ENCODE measurements at places on chromosomes 6 and 20.

GRCh38 chr6:159308198-159308597, 139.0 kb downstream of the FNDC1 start:
- H3K27ac ChIP-seq = no peak overlapping the region
- H3K27me3 ChIP-seq = no peaks in the 10 kb centered on the region
- H3K4me3 ChIP-seq = no peak overlapping the region
- no peaks in the 10 kb centered on the region for H3K36me3 ChIP-seq
- DNase-seq = no peak

DNA sequence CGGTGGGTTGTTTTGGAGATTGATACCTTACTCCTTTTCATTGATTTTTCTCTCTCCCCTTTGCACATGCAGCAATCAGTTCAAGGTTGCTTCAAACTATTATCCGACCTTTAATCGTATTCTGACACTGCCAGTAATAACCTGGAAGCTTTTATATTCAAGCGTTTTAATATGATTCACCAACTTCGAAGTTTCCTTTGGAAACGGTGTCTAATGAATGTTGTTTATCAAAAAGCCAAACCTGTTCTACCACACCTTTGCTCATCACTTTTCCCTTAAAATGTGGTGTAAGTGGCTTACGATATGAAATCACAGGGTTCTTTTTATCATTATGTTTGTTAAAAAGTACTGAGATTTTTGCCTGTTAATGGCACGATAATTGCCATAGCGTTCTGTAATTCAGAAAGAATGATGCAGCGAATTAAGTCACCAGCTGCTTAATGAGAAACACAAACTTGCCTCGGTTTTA, 660 bp downstream of the STXBP5 start:
- no peaks in the 10 kb centered on the region for H3K27me3 ChIP-seq
- peaks cover 16% of the 10 kb centered on the region for H3K4me1 ChIP-seq
- no peak for DNase-seq

DNA sequence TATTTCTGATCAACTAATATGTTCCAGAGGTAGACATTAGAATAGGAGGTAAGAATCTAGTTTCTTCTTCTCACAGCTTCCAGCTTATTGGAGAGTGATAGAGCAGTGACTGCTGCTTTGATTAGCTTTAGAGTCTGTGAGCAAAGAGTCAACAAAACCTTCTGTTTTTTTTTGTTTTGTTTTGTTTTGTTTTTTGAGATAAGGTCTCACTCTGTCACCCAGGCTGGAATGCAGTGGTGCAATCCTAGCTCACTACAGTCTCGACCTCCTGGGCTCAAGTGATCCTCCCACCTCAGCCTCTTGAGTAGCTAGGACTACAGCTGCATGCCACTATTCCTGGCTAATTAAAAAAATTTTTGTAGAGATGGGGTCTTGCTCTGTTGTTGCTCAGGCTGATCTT, 39.3 kb downstream of the TSBP1 start:
- no peaks in the 10 kb centered on the region for H3K27me3 ChIP-seq
- H3K27ac ChIP-seq = no peak overlapping the region
- no peak overlapping the region for H3K4me3 ChIP-seq
- no peaks in the 10 kb centered on the region for H3K36me3 ChIP-seq
- no peak for DNase-seq
- peaks cover 18% of the 10 kb centered on the region for H3K4me1 ChIP-seq

- H3K4me3 ChIP-seq = no peak overlapping the region
- H3K27me3 ChIP-seq = no peaks in the 10 kb centered on the region
- no peak overlapping the region for H3K27ac ChIP-seq
These were observed 104.1 kb upstream of the AKIRIN2 start for GRCh38 chr6:87806099-87806498.

- H3K4me1 ChIP-seq = no peaks in the 10 kb centered on the region
- no peak overlapping the region for H3K27ac ChIP-seq
- no peak overlapping the region for H3K4me3 ChIP-seq
- no peaks in the 10 kb centered on the region for H3K27me3 ChIP-seq
- H3K36me3 ChIP-seq = no peaks in the 10 kb centered on the region
These were observed 56.4 kb downstream of the NOX3 start for GRCh38 chr6:155399062-155399744.

DNA sequence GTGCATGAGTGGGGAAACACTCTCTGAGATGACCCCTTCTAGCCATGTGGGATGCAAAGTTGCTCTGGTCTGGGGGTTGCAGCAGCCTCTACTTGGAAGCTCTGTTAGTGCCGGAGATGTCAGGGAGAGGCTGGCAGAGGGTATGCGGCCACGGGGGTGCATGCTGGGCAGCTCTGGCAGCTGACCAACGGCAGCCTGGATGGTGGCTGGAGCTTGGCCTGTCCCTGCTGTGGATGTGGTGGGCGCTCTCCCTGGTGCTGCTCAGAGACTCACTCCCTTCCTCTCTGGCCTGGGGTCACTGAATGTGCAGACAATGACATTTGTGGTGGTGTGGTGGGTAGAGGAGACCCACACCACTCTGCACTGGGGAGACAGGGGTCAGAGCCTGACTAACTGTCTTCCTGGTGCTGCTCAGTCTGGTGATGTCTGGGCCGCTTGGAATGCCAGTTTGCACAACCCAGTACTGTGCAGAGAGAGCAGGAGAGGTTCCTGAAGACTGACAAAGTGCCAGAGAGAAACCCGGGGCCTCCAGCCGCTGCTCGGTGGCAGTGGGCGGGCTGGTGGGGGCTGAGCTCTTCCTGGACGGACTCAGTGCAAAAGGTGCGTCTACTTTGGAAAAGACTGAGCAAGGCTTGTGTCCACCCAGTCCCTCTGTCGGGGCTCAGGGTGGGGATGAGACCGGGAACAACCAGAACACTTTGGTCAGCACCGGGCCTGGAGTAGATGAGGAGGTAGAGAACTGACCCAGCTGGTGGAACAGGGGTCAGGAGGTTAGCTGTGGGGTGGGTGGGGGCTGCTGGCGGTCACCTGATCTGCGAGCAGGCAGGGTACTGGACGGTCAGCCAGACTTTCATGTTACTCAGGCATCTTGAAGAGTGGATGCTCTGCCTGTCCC, 2.7 kb downstream of the MYT1 start:
- no peak overlapping the region for H3K27ac ChIP-seq
- H3K36me3 ChIP-seq = no peaks in the 10 kb centered on the region
- no peaks in the 10 kb centered on the region for H3K27me3 ChIP-seq
- H3K4me1 ChIP-seq = no peaks in the 10 kb centered on the region

DNA sequence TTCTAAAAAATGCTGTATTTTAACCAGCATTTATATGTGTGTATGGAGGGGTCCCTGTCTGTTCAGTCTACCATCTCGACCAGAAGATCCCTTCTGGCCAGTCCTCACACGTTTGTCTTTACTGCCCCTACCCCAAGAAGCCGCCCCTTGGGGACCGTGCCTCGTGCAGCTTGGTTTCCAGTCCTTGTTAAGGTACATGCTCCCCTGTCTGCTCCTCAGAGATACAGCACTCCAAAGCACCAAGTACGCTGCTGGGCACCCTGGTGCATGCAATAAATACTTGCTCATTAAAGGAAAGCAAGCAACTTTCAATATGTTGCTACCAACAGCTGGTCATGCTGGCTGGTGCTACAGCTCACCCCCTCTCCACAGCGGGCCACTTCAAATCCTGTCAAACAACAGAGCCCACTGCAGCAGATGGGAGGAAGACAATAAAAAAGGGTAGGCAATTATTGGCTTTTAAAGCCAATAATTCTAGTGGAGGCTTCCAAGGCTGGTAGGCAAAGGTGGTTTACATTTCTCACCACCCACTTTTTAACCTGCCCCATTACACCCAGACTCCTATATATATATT, 61.6 kb downstream of the PSMG4 start:
- H3K36me3 ChIP-seq = no peaks in the 10 kb centered on the region
- no peaks in the 10 kb centered on the region for H3K4me1 ChIP-seq
- H3K27me3 ChIP-seq = no peaks in the 10 kb centered on the region
- DNase-seq = no peak

DNA sequence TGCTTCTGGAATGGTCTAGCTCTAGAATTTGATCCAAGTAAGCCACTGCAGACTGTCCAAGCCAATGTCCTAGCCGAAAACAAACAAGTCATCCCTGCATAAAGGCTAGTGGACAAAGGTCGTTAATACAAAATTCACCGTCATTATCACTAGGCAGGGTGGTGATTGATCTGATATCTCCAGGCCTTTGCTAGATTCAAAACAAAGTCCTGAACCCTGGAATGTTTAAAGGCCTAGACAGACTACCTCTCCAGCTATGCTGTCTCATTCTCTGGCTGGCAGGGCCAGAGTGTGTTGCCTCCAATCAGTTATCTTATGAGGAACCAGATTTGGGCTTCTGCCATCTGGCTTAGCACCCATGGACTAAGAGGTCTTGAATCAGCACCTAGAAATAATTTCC, 38.3 kb downstream of the MAP7 start:
- no peaks in the 10 kb centered on the region for H3K27me3 ChIP-seq
- no peak overlapping the region for H3K27ac ChIP-seq

- no peaks in the 10 kb centered on the region for H3K27me3 ChIP-seq
- no peak overlapping the region for H3K4me3 ChIP-seq
- H3K27ac ChIP-seq = no peak overlapping the region
- DNase-seq = peak; percentile 38
- H3K4me1 ChIP-seq = no peaks in the 10 kb centered on the region
- H3K36me3 ChIP-seq = no peaks in the 10 kb centered on the region
These were observed 105.1 kb upstream of the HCRTR2 start for GRCh38 chr6:55069132-55069781.

GRCh38 chr20:20024942-20025341, 7.8 kb downstream of the NAA20 start:
- H3K27me3 ChIP-seq = no peaks in the 10 kb centered on the region
- H3K4me3 ChIP-seq = no peak overlapping the region
- H3K27ac ChIP-seq = no peak overlapping the region
- H3K4me1 ChIP-seq = peaks cover 8% of the 10 kb centered on the region
- peaks cover 80% of the 10 kb centered on the region for H3K36me3 ChIP-seq
- no peak for DNase-seq

Data from CD14-positive monocyte (primary cell).